Inflammatory macrophage (primary cell): ENCODE measurements at places on chromosomes 1 and 21.

DNA sequence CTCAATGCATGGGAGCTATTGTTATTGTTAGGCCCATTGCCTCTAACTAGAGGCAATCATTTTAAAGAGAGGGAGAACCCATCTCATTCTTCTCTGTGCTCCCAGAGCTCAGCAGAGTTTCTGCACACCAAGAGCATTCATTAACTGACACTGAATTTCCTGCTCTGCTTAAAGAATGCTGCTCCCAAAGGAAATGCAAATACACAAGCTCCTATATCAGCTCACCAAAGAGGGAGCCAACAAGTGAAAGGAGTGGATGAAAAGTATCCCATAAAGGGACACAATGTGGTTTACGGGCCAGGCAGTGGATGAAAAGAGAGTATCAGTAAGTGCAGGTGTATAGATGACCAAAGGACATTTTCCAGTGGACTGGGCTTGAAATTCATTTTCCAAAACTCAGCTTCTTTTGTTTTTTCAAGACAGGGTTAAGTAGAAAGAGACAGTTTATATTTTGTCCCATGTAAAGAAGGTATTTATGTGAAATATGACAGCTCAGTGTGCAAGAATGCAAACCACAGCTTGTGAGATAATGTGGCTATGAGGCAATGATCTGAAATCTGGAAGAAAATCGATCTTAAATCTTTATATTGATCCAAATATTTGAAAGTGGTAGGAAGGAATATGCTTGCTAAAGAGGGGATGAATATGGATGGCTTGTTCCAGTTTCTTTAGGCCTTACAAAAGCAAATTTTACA, 207.7 kb upstream of the CAMK1G start:
- DNase-seq: no peak

GRCh38 chr1:210626341-210626740, 297.6 kb downstream of the HHAT start:
- no peak for DNase-seq

DNA sequence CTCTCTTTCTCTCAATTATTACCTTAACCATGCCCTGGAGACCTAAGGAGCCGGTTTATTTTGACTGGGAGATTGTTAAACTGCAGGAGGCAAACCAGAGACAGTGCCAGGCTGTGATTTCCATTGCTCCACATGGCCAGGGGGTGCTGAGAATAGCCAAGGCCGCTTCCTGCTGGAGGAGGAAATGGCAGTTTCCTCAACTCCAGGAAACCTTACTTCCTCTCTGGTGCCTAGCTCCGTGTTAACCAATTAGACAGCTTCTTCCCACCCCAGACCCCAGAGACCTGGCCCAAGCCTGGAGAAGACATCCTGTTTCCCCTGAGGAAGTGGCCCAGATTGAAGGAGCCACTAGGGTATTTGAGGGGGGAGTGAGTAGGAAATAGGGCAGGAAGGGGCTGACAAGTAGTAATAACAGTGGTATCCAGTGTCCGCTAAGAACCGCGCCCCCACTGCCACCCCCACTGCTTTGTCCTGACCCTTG, 161.2 kb downstream of the PLPP3 start:
- peak; percentile 8 for DNase-seq

DNA sequence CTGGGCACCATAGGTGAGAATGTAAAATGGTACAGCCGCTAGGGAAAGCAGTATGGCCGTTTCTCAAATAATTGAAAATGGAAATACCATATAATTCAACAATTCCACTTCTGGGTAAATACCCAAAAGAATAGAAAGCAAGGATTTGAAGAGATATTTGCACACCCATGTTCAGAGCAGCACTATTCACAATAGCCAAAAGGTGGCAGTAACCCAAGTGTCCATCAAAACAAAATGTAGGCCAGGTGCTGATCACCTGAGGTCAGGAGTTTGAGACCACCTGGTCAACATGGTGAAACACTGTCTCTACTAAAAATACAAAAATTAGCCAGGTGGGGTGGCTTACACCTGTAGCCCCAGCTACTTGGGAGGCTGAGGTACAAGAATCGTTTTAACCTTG, 62.1 kb downstream of the OLIG1 start:
- DNase-seq: no peak

DNA sequence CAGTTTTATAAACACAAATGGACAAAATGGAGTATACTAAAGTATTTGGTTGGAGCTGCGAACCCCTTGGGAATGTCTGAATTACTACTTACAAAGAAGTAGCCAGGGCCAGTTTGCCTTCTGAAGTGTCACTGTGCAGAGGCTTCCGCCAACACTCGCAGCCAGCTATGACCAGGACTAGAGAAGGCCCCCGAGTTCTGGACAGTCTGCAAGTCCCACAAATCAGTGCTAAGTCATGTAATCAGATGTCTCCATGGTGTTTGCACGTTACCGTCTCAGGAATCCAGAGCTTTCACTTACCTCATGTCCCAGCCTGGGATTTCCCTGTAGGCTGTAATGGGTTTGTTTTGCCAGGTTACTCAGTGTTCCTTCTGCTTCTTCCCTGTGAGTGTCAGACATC, 106.6 kb upstream of the SPAG17 start:
- no peak for DNase-seq

- DNase-seq: no peak
These were observed 56.5 kb upstream of the ZNF326 start for GRCh38 chr1:89938171-89939055.

DNA sequence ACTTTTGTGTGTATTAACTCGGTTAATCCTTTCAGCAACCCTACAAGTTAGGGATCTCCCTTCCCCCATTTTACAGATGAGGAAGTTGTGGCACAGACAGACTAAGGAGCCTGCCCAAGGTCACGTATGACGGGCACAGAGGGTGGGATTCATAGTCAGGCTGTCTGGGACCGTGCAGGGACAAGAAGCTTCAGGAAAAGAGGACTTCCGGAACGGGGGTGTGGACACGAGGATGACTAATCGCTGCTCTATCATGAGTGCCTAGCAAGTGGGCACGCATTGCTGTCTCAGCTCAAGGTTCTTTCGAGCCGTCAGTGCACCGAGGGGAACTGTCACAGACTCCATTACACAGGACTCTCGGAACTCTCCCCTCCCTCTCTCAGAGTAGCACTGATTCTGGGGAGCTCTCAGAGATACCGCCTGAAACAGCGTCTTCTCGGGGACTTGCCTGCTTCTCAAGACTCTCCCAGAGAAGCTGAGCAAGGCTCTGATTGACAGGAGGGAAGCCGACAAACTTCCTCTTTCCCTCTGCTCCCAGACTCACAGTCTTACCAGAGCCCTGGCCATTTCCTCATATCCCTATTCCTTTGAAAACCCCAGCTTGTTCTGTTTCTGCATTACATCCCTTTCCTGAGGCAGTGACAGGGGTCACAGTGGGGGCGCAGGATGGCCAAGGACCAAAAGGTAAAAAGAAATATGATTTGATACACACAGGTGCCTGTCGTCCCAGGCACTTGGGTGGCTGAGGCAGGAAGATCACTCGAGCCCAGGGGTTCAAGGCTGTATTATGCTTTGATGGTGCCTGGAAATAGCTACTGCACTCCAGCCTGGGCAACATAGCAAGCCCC, 14.4 kb downstream of the FHAD1 start:
- peak; percentile 99 for DNase-seq

GRCh38 chr1:180182643-180183311, 28.1 kb downstream of the QSOX1 start:
- DNase-seq: no peak

DNA sequence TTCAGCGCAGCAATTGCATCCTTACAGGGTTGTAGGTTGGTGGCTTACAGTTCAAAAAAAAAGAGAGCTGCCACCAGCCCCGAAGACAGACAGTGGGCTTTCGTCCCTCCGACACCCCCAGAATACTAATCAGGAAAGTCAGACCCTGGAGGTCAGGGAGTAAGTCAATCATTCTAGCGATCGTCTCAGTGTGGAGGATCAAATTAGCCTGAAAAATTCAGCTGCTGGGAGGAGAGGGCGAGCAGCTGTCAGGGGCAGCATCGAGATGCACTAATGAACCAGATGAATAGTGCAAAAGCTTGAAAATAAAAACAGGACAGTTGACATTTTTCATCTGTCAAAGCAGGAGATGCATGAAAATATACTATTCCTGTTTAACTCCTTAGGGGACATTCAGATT, 138.4 kb downstream of the NEK7 start:
- DNase-seq: no peak

GRCh38 chr1:78526496-78526895, 35.7 kb downstream of the PTGFR start:
- DNase-seq: no peak

DNA sequence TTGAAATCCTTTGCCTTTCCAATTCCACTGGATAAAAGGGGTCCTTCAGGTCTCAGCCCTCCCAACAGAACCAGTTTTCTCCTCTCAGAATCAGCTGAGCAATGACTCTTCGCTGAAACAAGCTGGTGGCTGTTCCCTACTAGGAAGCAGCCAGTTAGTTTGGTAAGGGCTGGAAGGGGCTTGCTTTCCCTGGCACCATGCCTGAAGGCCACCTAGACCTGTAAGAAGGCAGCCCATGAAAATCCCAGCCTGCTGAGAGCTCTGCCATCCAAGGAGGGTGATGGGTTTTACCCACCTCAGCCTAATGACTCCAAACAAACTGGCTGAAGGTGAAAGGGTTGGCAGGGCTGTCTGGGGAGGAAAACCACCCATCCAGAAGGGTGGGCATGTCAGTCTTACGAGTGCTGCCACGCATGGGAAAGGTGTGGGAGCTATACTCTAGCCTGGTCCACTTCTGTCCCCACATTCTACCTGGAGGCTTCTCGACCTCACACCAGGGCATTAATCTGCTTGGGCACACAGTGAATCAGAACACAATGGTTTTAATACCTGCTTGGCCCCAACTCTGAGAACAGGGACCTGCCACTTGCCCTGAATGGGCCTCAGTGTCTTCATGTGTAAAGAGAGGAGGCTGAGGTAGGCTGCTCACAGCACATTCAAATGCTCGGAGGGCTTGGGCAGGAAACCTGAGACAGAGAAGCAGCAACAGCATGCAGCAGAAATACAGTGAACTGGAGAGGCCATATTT, 53.0 kb downstream of the CD46 start:
- DNase-seq: no peak

GRCh38 chr1:109193653-109194590, 19.8 kb upstream of the SARS1 start:
- peak; percentile 72 for DNase-seq

DNA sequence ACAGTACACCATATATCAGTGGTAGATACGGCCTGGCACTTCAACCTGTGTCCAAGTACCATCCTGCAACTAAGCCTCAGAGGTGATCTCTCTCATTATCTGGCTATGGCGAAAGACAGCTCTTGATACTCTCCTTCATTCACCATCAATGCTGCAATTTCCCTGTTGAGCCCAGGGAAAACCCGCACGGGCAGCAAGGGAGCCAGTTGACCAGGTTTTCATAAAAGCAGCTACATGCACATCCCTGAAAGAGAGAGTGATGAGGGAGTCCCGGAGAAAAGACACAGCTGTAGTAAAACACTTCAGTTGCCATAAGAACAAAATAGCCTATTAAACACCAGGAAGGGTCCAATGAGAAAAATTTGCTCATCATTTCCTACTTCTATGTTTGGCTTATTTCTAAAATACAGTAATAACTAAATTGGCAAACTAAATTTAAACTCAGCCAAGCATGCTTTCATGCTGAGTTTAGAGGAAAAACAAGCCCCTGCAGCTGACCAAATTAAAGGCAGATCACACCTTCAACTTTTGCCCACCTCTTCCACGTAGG, 68.3 kb downstream of the CAPZB start:
- DNase-seq: no peak

GRCh38 chr1:101291562-101292380, 55.0 kb downstream of the S1PR1 start:
- peak; percentile 85 for DNase-seq

DNA sequence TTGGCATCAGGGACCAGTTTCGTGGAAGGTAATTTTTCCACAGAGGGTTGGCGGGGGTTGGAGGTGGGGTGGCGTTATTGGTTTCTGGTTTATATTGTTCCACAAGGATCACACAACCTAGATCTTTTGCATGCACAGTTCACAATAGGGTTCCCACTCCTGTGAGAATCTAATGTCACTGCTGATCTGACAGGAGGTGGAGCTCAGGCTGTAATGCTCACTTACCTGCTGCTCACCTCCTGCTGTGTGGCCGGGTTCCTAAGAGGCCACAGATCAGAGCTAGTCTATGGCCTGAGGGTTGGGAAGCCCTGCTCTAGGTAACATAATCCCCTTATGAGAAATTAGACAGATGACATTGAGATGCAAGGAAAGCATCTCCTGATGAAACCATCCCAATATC, 12.6 kb downstream of the GBP5 start:
- no peak for DNase-seq

DNA sequence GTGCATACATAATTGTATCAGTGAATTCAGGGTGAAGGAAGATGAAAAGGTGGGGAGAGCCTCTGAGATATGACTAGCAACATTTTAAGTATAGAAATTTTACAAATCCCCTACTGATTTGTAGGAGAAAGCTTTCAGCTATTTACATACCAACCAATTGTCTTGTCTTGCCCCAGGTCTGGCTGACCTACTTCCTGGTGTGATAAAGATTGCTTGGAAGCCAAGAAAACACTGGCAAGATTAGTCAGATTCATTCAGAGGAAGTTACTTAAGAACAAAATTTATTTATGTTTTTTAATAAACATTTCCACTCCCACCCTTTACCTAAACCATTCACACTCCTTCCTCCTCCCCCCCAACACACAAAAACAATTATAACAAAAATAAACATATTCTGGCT, 17.5 kb downstream of the PTGS2 start:
- peak; percentile 32 for DNase-seq

DNA sequence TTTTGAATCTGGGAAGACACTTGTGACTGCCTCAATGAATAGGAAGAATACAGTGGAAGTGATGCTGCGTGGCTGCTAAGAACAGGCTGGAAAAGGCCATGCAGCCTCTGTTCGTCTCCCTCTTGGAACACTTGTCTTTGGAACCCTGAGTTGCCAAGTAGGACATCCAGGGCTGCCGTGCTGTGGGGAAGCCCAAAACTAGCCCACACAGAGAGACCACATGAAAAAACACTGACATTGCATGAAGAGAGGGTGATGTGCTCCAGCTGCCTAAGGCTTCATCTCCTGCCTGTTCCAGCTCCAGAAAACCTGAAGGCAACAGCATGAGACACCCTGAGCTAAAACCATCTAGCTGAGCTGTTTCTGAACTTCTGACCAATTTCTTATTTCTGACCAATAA, 61.1 kb upstream of the GNG4 start:
- DNase-seq: no peak

DNA sequence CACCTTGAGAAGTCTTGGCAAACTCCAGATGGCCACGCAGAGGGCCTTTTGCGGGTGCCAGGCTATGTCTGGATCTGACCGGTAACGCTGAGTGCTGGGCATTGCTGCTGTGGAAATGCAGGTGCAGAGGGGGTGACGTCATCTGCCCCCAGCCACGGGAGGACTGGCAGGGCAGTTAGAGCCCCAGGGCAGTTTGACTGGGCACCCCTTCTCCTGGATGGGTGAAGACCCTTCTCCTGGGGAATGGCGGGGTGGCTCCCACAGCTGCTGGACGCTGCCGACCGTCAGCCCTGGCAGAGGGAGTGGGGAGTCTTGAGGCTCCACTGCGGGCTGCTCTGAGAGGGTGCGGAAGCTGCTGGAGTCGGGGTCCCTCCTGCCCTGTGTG, 12.6 kb upstream of the EDN2 start:
- no peak for DNase-seq
